MM.1S (cell line): ENCODE measurements at places on chromosomes 2 and 18.

DNA sequence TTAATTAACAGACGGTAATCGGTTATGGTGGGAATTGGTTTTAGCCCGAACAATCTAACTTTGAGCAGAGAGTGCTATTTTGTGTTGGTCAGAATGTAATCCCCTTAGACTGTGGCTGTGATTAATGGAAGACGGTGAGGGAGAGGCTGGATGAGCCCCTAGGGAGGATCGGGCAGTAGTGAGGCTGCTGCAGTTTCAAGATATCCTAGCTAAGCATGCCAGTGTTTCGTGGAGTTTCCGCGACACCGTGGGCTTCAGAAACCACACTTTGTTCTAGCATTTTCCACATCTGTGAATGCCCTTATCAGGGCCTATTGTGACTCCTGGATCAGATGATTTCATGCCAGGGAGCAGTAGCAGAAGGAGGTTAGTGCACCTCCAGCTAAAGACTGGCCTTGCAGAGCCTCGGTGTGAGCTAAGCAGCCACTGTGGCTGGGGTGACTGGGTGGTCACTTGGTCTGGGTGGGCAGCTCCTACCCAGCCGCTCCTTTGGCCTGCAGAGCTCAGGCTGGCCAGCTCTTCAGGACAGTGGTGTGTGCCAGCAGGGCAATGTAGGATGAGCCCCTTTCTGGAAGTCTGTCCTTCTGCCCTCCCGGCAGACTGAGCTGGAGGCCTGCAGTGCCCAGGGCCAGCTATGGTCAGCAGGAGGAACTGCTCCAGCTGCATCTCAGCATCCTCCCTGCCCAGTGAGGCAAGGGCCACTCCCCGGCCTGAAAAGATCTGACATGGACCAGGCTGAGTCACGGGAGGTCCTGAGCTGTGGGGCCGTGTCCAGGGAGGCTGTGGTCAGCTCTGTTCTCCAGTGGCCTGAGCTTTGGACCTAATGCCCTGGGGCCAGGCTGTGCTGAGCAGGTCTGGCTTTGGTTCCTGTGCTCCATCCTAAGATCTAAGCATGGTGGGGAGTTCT, 142.6 kb upstream of the GPC1 start:
- DNase-seq = no peak

- peak; percentile 42 for DNase-seq
These were observed 834 bp upstream of the BUB1 start for GRCh38 chr2:110678457-110679336.

DNA sequence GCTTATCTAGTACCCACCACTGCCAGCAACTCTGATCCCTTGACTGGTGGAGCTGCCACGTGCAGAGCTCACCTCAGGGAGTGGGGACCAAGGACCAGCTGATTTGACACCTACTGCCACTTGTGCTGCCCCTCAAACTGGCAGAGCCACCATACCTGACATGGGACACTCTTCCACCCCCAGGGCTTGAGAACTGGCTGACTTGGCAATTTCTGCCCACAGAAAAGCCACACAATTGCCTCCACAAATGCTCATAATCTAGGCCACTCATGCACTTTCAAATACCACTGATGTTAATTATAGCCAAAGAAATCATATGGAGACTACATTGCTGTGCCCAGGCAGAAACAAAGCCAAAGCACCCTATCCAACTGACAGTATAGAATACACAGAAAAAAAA, 11.8 kb upstream of the KDM3A start:
- DNase-seq = no peak

DNA sequence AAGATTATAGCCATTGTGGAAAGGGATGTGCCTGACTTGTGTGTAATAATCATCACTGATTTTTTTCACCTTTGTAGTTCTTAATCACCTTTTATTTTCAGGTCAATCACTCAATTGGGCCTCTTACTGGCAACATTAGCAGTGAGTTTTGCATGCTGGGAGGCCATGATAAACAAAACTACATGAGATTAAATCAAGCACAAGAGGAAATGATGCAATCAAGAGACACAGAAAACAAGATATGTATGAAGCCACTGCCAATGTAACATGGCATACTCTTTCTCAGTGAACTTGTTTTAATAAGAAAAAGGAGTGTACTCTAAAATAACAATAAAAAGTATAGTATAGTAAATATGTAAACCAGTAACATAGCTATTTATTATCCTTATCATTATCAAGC, 69.9 kb upstream of the FSIP2 start:
- no peak for DNase-seq

GRCh38 chr2:3122525-3122924, 255.1 kb downstream of the EIPR1 start:
- DNase-seq = no peak
